H7 (cell line): ENCODE measurements at places on chromosomes 11 and 22. TPM values are rescaled to one million over a fixed set of nuclear protein-coding genes. Genes with fewer than 3 reads are reported as not detected.

Gene POU2AF2
- total RNA-seq, result not detected in 2 replicates

DNA sequence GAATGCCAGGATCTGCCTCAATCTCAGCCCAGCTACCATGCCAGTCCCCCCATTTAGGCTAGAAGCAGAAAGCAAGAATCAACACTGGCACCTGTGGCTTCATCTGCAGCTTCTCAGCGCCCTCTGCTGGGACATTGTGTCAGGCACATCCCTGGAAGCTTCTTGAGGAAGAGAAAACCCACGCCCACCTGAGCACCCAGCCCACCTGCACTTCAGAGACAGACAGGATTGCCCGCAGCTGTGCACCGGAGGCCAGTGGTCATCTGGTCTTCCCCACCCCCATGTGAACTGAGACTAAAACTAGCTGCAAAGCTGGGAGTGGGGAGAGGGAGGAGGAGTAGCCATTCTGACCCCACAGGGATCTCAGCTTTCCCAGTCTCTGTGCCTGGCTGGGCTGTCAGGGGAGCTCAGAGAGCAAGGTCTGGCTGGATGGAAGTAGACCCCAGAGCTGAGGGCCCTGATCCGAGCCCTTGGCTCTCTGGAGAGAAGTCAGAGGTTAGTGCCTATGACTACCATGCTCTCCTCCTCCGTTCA is 66.8 kb downstream of the FEZ1 start:
- DNase-seq, result peak; percentile 90

Gene RASL10A
- total RNA-seq, result 4.2 and 5.1 TPM in 2 replicates

- DNase-seq, result no peak
Measured at GRCh38 chr22:46501701-46502100, 35.7 kb downstream of the CELSR1 start.

Gene DDX17
- 257 and 288 TPM in 2 replicates for total RNA-seq

DNA sequence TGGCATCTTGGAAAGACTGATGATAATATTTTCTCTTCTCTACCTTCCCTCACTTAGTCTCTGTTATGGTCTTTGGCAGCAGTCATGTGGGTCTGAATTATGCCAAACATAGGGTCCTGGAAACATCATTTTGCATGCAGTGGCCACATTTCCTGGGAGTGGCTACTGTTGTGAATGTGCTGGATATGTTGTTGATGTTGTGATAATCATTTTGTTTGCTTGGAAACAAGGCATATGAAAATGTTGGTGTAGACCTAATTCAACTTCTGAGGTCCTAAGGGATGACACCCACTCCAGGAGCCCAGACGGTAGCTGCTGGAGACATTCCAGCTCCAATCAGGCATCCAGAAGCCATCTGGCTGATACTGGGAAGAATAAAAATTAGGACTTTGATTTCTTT is 109.7 kb downstream of the DCDC1 start:
- no peak for DNase-seq

GRCh38 chr22:20498913-20499312 is 3.3 kb upstream of the KLHL22 start:
- DNase-seq, result no peak

DNA sequence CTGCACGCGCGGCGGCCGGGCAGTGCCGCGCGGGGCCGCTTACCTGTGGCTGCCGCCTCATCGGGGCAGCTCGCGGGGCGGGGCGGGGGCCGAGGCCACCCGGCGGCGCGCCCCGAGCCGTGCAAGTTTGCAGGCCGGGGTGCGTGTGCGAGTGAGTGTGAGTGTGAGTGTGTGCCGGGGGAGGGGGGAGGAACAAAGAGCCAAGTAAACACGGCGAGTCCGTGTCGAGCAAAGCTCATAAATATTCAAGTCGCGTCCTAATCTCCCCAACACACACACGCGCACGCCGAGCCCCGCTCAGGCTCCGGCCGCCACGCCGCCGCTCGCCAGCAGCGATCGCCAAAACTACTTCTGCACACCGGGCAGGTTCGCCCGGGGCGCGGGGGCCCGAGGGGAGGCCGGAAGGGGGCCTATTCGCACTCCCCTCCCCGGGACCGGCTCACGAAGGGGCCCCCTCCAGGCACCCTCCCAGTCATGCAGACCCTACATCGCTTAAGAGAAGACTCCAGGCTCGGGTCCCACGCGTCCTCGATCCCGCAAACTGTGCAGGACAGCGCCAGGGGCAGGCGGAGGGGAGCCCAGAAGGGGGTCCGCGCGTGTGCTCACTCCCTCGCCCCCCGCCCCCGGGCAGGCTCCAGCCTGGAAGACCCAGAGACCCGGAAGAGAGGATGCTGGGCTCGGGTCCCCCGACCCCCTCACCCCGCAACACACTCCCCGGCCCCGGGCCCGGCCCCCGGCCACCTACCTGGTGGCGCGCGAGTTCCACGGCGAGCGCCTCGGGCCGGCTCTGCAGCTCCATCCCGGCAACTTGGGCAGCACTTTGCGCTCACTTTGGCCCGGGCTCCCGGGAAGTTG is 827 bp downstream of the PHF21B start:
- DNase-seq, result peak; percentile 82

Gene PHLDA2
- total RNA-seq, result 5.1 and 13.1 TPM in 2 replicates

Gene ARHGAP8
- 24.8 and 28.3 TPM in 2 replicates for total RNA-seq

- DNase-seq, result no peak
Measured at GRCh38 chr11:133816146-133816870, 29.0 kb downstream of the SPATA19 start.

DNA sequence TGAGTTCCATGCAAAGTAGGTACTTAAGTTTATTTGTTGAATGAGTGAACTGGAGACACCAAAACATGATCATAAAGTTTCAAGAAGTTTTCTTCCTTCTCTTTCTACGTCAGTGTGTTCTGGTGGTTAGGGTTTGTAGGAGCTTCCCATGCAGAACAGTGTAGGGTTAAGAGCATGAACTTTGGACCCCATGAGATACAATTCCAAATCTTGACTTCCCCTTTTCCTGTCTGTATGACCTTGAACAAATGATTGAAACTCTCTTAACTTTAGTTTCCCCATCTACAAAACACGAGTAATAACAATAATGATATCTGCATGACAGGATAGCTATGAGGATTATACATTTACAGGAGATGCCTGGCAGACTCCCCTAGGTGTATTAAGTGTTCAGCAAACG is 41.0 kb upstream of the TENM4 start:
- no peak for DNase-seq

- DNase-seq, result no peak
Measured at GRCh38 chr22:31284281-31285155, 7.8 kb downstream of the PIK3IP1 start.

Gene ZNRD2
- 88.1 and 89.1 TPM in 2 replicates for total RNA-seq

Gene PKP3
- 2.1 and 3.6 TPM in 2 replicates for total RNA-seq

DNA sequence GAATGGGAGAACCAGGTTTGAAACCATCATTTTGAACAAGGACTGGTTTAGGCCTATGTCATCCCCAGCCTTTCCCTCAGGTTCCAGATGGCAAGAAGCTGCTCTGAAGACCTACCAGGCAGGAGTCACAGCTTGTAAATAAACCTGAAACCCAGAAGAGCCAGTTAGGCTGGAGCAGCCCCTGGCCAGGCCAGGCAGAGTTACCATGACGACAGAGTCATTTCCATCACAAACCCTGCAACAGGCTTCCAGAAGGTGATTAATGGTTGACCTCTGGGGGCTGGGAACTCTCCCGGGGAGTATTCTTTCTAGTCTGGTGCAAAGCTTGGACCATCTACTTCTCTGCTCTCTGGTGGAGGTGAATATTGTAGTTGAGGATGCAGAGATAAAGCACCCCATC is 164.1 kb upstream of the NCAM1 start:
- DNase-seq, result peak; percentile 84

- DNase-seq, result peak; percentile 90
Measured at GRCh38 chr22:35376728-35377472, 4.0 kb upstream of the HMOX1 start.

Gene PDE3B
- total RNA-seq, result 6.6 and 8.1 TPM in 2 replicates

DNA sequence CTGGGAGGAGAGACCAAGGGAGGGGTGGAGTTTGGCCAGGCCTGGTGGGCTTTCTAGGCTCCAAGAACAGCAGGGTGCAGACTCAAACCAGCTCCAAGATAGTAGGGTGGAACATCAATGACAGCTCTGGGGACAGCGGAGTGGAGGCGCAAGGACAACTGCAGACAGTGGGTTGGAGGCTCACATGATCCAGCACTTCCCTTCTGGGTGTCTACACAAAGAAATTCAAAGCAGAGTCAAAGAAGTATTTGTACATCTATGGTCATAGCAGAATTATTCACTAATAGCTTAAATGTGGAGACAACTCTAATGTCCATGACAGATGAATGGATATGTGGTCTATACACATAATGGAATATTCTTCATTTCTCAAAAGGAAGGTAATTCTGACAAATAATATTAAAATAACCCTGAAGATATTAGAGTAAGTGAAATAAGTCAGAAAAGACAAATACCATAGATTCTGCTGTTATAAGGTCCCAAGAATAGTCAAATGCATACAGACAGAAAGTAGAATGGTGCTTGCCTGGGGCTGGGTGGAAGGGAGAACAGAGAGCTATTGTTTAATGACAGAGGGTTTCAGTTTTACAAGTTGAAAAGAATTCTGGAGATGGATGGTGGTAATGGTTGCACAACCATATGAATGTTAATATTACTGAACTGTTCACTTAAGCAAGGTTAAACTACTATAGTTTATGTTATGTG is 5.5 kb upstream of the GAB4 start:
- DNase-seq, result peak; percentile 2

GRCh38 chr22:27125539-27125938 is 468.2 kb downstream of the MIAT start:
- no peak for DNase-seq

Gene OR5AR1
- not detected in 2 replicates for total RNA-seq

DNA sequence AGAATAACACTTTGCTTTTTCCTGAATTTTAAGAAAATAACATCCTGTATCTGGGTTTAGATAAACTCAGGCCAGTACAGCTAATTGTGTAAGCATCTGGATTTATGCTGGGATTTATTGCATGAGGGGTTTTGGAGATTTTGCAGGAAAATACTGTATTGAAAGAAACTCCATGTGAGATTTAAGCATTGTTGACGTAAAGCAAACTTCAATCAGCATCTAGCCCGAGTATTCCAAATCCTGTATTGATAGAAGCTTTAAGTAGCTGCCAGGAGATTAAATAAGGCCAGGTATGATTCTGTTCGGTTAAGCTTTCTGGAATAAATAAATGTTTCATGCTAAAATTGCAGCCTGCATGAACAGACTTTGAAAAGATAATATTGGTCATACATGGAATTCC is 36.3 kb upstream of the LYVE1 start:
- DNase-seq, result no peak

GRCh38 chr11:123434262-123434661 is 4.2 kb downstream of the GRAMD1B start:
- DNase-seq, result peak; percentile 51

Gene CYB5R3
- total RNA-seq, result 75.6 and 86.8 TPM in 2 replicates

GRCh38 chr11:58907780-58908179 is 31.5 kb upstream of the GLYATL1 start:
- DNase-seq, result no peak

Gene NNMT
- not detected in 2 replicates for total RNA-seq

GRCh38 chr22:25478111-25478510 is 86.4 kb upstream of the GRK3 start:
- no peak for DNase-seq

- DNase-seq, result no peak
Measured at GRCh38 chr11:10762913-10763421, 11.9 kb downstream of the CTR9 start.

Gene DUSP8
- 1.7 and 2.7 TPM in 2 replicates for total RNA-seq
